ENCODE measurements at places on chromosomes 4 and X. TPM values are rescaled to one million over a fixed set of nuclear protein-coding genes. Genes with fewer than 3 reads are reported as not detected.

The UGT8 gene
- total RNA-seq: 0.73 TPM

The VSIG4 gene
- total RNA-seq: 253 TPM

The TMPRSS11F gene
- not detected for total RNA-seq

The DRP2 gene
- total RNA-seq: 0.31 TPM

The CYSLTR1 gene
- 13.7 TPM for total RNA-seq

The SEC31A gene
- 150 TPM for total RNA-seq

GRCh38 chr4:168150420-168151050 lies 58.2 kb downstream of the ANXA10 start:
- ATAC-seq: no peak

Data from gastroesophageal sphincter (tissue), 4 donors.